Naive thymus-derived CD4-positive, alpha-beta T cell (primary cell): ENCODE measurements at places on chromosomes 4 and X. TPM values are rescaled to one million over a fixed set of nuclear protein-coding genes. Genes with fewer than 3 reads are reported as not detected.

GRCh38 chr4:125801373-125801772 lies 486.6 kb downstream of the FAT4 start:
- no peaks in the 10 kb centered on the region for H3K27me3 ChIP-seq
- no peak overlapping the region for H3K4me3 ChIP-seq
- no peaks in the 10 kb centered on the region for H3K4me1 ChIP-seq
- no peak for DNase-seq

DNA sequence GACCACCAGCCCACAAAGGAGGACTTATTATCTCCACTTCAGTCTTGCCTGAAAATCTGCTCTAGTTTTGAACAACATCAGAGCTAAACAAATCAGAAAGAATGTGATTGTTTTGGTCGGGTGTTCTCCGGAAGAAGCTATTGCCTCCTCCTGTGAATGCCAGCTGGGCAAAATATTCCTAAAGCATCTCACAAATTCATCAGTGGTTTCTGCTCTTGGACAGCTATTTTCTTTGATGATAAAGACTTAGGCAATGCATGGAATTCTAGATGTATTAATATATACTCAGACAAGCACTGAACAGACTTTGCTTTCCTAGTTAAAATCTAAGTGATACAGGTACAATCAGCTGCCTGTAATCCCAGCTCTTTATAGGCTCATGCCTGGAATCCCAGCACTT lies 71.8 kb downstream of the ASMT start:
- DNase-seq, result no peak
- no peak overlapping the region for H3K27ac ChIP-seq
- H3K4me3 ChIP-seq, result no peak overlapping the region
- no peaks in the 10 kb centered on the region for H3K27me3 ChIP-seq
- H3K36me3 ChIP-seq, result no peaks in the 10 kb centered on the region

DNA sequence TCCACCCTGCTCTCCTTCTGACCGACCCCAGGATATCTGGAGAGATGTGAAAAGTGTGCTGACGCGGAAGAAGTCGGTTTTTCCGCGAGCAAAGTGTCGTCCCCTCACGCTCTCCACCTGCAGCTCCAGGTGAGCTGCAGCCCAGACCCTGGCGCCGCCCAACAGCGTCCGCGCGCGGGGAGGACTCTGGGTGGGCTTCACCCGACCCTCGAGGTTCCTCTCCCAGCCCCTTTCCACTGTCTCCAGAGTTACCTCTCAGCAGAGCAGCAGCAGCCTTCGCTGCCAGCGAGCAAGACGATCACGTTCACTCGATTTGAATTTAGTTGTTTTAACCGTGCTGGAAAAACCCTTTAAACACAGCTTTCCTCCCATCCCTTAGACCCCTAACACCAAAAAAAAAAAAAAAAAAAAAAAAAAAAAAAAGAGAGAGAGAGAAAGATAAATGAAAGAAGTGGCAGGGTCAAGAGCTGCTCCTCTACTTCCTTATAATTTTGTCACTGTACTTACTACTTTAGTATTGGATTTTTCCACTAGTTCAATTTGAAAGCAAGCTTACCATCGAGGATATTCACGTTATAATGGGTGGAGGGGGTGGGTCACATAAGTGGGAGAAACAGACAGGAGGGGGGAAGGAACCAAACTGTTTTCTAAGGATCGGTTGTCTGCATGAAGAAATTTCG lies 758 bp upstream of the NR3C2 start:
- H3K27ac ChIP-seq, result peak overlapping the region; percentile 93
- H3K4me1 ChIP-seq, result peaks cover 36% of the 10 kb centered on the region
- DNase-seq, result no peak
- H3K36me3 ChIP-seq, result peaks cover 21% of the 10 kb centered on the region
- peak overlapping the region; percentile 99 for H3K4me3 ChIP-seq

DNA sequence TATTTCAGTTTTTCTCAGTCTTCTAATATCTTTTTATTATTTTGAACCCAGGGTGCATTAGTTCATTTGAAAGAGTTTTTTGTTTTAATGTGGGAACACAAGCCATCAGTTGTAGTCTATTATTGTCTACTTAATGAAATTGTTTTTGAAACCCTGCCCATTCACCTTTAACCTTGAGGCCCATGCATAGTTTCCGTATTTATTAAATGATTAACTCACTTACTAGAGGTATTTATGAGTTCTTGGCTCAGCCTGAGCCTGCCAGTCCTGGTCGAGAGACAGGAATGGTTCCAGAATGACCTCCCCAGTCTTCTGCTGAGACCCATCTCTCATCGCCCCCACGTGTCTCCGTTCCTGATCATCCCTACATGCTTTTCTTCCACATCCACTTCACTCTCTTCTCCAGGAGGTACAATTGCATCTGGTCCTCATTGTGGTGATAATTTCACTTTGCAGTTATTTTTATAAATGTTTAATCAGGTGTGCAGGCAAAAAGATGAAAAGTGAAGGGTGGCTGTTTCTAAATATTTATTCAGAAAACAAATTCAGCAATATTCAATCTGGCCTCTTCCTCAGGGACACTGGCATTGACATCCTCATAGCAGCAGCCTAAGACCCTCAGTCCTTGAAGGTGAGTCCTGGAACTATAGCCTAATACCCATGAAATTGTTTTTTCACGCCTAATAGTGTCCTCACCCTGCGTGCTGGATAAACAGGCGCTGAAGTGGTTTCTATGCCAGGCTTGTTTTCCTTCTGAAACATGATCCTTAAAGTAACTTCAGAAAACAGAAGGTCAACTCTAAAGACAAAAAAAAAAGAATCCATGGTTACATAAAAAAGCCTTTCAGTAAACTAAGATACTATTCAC lies 112.8 kb downstream of the KDR start:
- H3K27ac ChIP-seq, result no peak overlapping the region
- no peak for DNase-seq
- no peaks in the 10 kb centered on the region for H3K36me3 ChIP-seq
- H3K27me3 ChIP-seq, result no peaks in the 10 kb centered on the region
- H3K4me1 ChIP-seq, result no peaks in the 10 kb centered on the region

- H3K27me3 ChIP-seq, result no peaks in the 10 kb centered on the region
- DNase-seq, result no peak
- no peaks in the 10 kb centered on the region for H3K4me1 ChIP-seq
These were observed 359.0 kb upstream of the BOD1L1 start for GRCh38 chr4:13986548-13986947.

The TREX2 gene
- 2.7 TPM for total RNA-seq
